ENCODE measurements at places on chromosomes 12 and 14.

DNA sequence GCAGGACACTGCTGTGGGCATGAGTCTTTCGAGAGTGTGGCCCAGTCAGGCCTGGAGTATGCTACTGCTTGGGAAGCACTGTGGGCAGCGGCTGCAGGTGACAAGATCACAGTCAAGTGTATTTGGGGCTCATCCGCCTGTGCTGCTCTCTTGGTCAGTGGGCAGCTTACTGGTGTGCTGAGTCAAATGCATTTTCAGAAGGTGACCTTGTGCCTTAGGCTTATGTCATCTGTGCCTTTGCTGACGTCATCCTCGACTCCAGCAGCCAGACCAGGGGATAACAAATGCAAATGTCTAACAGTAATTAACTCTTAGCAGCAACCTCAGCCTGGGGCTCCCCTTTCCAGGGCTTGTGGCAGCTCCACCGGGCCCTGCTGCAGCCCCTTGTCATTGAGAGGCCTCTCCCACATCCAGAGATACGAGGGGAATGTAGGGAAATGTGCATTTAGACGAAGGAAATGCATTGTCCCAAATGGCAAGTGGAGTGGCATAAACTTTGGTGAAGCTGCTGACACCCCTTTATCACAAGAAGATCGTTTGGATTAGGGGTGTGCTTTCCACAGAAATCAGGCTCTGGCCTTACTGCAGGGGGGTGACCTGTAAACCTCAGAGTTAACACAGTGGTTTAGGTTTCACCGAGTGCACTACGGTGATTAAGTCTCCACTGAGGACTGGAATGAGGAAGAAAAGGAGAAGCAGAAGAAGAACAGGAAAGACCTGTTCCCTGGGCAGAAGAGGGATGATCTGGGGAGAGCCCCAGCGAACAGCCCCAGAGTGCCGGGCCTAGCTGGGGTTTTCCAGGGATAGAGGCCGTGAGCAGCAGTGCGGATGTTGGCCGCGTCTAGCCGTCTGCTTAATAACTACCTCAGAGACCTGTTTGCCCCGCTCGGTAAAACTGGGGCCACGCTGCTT lies 39.7 kb downstream of the PSMA6 start:
- DNase-seq: peak; percentile 57

DNA sequence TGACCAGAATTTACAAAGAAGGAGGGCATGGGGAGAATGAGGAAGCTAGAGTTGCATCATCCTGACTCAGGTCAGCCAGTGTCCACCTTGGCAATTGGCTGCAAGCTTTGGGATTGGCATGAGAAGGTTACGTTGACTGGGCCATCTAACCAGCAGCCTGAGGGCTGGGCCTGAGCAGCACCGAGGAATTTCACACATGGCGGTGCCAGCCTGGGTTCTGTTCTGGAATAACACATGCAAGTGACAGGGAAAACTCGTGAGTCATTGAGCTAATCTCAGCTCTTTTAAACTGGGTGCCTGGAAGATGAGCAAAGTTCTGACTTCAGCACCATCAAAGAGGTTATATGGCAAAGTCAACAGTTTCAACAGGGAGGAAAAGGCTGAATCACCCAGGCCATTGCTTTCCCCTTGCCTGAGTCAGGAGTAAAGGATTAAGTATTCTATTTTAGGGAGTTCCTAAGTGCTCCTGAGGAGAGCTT lies 543.2 kb upstream of the TBX3 start:
- no peak for DNase-seq

DNA sequence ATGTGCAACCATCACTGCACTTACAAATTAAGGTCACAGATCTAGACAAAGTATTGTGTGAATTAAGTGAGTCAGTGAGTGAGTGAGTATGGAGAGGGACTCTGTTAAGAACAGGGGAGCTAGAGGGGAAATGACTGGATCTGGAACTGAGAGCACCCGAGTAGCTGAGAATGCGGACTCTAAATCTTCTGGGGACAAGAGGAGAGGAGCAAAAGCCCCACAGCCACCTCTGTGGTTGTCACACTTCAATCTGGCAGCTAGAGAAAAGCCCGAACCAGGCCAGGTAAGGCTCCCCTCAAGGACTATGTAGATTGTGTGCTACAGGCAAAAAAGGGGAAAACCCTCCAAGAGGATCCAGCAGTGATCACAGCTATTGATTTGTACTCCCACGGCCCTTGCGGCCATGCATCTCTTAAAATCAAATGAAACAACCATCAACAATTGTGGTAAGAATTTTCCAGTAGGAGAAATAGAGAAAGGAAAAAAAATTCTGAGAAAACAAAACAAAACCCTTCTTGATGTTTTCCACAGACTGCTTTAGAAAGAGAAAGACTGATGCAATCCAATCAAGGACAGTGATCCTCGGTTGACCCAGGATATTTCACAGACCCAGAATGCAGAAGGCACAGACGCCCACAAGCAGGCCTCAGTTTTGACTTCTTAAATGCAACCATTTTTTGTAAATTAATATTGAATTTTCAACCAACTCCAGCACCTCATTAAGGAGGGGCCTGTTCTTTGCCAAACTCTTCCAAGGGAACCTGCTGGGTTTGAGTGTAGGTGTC lies 109.6 kb downstream of the SLC38A6 start:
- no peak for DNase-seq

- peak; percentile 93 for DNase-seq
Measured at GRCh38 chr12:6959058-6959804, 8.1 kb downstream of the PTPN6 start.

- peak; percentile 53 for DNase-seq
Measured at GRCh38 chr14:52043690-52044089, 25.2 kb downstream of the NID2 start.

DNA sequence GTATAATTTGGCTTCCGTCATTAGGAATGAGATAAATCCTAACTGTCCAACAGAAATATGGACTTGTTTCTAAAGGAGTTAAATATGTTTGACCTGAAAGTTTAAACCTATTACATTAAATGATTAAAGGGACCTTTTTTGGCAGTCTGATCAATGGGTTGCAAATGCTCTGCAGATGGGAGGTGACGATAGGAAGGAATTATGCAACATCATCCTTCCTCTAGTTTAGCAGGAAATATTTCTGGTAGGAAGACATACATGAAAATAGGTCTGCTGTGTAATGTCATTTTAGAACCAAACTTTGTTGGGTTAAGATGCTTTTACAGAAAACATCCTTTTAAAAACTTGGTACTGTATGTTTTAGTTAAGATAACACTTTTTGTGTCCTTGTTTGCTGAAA lies 2.6 kb downstream of the LRRC10 start:
- no peak for DNase-seq

GRCh38 chr12:3110578-3110977 lies 33.4 kb downstream of the TSPAN9 start:
- no peak for DNase-seq

DNA sequence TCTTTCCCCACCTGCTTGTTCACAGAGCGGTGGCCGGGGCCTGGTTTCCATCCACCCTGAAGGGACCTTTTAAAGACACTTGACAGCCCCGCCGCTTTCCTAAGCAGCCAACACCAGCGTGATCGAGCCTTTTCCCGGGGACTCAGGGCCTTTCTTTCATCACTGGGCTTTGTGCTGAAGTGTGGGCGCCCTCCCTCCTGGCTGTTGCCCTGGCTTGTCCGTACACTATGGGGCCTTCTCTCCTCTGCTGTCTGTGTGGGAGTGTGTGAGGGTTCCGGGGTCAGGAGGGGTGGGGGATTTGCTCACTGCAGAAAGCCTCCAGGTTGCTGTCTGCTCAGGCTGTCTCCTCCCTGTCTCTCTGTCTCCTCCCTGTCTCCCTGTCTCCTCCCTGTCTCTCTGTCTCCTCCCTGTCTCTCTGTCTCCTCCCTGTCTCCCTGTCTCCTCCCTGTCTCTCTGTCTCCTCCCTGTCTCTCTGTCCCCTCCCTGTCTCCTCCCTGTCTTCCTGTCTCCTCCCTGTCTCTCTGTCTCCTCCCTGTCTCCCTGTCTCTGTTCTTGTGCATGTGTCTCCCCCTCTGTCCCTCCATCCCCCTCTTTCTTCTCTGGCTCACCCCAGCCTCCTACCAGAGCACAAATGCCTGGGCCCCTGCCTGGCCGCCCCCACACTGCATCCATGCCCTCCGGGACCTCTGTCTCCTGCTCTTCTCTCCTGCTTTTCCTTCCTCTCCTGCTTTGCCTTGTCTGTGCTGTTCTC lies 64.7 kb downstream of the CCDC92 start:
- peak; percentile 36 for DNase-seq

DNA sequence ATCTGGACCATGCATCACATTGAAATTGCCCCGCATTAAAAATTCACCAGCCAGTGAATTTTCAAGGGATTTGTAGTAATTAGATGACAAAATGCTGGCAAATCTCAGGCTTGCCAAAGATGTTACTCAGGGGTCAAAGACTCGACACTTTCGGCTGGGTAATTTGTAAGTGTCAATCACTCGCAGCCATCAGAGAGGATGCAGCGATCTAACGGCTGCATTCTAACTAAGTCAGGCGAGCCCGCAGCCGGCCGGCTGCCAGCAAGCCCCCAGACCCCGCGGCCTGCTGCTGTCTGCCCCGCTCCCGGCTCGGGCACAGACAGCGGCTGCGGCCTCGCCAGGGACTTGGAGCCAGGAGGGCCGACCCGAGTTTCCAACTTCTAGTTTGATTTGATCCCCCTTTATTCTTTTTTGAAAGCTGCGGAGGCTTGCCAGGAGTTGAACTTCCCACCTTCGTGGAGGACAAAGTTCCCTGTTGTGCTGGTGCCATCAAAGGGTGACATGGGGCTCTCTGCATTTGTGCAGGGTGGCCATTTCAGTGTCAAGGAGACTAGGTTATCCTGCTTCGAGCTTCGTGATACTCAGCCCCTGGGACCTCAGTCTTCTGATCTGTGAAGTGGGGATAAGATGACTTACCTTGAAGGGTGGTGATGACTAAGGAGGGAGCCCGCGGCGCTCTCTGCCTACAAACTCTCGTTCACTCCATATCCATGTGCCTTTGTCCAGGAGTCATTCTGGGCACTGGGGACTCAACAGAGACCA lies 169.9 kb downstream of the RBM19 start:
- DNase-seq: no peak

DNA sequence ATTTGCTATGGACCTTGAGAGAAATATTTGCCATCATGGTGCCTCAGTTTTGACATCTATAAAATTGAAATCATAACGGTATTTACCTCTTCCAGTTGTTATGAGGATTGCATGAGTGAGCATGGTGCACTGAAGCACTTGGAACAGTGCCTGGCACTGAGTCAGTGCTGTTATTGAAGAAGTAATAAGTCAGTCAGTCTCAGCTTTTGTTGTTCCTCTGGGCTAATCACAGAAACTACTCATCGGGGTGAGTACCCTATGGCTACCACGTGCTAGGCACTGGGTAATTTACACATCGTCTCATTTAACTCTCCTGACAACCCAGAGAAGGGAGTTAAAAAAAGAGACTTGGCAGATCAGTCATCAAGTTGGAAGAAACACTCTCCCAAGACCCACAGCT lies 159.5 kb upstream of the NRXN3 start:
- no peak for DNase-seq

GRCh38 chr14:68691031-68691791 lies 101.7 kb downstream of the ZFP36L1 start:
- no peak for DNase-seq

DNA sequence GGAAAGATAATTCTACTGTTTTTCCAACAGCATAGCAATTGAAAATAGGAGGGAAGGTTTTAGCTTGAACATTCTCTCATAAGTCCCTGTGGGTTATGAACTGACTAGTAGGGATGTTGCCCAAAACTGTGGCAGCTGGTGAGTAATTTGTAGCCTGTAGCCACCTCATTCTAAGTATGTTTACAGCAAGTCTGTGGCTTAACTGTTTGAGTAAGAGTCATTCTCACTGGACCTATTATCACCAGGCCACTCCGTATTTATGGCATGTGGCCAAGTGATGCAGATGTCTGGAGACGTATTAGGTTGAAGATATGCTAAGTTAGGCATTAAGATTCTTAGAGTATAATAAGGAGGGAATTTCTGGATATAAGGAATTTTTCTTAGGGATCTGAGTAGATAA lies 458.3 kb downstream of the ETNK1 start:
- no peak for DNase-seq

GRCh38 chr12:48973531-48973930 lies 2.0 kb upstream of the WNT10B start:
- no peak for DNase-seq

DNA sequence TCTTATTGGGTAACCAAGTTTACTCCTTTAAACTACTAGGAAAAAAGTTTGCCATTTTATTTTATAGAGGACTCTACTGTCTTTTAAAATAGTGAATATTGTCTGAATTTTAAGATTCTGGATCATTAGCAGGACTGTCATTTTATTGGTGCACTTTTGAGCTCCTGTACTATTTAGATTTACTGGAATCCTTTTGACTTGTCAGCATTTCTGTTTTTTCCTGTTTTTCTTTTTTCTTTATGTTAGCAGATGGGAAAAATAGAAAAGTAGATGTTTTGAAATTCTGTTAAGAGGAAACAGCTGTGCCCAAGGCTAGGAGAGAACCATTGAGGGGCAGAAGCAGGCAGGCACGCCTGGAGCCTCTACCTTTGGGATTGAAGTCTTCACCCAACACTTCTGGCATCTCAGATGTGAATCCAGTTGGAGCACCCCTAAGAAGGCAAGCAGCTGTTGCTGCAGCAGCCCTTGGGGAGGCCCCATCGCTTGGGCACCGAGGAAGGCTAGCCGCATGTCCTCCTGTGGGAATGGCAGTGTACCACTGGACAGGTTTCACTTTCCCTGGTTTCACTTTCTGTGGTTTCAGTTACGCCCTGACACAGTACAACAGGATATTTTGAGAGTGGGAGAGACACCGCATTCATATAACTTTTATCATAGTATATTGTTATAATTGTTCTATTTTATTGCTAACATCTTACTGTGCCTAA lies 11.5 kb downstream of the RIMKLB start:
- no peak for DNase-seq

GRCh38 chr12:104834607-104835006 lies 123.5 kb downstream of the SLC41A2 start:
- DNase-seq: no peak

- no peak for DNase-seq
Measured at GRCh38 chr12:28079539-28079938, 107.0 kb upstream of the PTHLH start.

DNA sequence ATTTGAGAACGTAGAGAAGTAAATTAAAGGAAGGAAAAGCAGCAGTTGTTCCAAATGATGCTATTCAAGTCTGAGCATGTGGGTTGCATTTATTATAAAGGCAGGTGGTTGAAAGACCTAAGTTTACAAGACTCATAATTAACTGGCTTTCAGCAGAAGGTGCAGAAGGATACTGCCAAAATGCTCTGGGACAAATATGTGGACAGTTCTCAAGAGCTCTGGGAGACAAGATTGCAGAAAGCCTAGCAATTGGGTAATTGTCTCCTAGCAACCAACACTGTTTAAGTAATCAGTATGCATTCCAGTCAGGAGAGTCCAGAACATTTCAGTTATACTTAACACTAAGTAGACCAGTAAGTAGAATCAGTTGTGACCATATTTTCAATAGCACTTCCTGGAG lies 131.5 kb downstream of the GPR135 start:
- no peak for DNase-seq

GRCh38 chr12:4486049-4486699 lies 40.6 kb upstream of the FGF6 start:
- DNase-seq: no peak

GRCh38 chr12:37666069-37666781 lies 650.3 kb upstream of the ALG10B start:
- no peak for DNase-seq

- DNase-seq: no peak
Measured at GRCh38 chr12:131784909-131785762, 43.1 kb upstream of the MMP17 start.

- DNase-seq: no peak
Measured at GRCh38 chr14:89941830-89942377, 12.6 kb downstream of the EFCAB11 start.

GRCh38 chr14:74610866-74611649 lies 979 bp downstream of the LTBP2 start:
- no peak for DNase-seq

Data from KBM-7 (cell line).